ENCODE measurements at places on chromosomes 2 and 18.

DNA sequence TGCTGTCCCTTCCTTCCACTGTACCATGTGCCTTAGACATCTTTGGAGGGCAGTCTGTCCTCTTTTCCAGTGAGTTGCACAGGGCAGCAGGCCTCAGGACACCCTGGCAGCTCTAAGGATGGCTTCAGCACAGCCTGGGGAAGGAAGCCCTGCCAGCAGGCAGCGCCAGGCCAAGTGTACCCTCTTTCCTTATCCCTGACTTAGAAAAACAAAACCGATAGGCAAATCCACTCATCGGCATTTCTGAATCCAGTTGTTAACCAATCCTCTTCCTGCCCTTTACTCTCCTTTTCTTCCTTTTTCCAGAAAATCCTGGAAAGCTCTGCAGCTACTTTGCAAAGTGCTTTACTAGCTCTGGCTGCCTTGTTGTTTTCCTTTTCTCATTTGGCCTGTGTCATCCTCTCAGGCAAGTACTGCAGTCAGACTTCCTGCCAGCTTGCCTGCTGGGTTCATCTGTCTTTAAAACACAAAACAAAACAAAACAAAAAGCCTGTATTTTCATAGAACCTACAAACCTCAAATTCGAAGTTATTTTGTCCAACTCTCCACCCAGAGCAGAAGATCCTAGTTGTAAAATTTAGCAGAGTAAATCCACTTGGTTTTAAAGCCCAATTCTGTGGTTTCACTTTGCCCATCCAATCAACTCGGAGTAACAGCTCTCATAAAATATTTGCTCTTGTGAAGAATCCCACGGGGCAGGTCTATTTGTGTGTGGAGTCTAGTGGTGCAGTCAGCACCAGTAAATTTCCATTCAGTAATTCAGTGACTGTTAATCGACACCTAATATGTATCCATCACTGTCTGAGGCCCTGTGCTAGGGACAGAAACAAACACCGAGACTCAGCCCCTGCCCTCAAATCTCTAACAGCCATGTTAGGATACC lies 45.2 kb downstream of the PCBP1 start:
- no peak for DNase-seq

- no peak for DNase-seq
These were observed 85.6 kb downstream of the EHD3 start for GRCh38 chr2:31319406-31320175.

DNA sequence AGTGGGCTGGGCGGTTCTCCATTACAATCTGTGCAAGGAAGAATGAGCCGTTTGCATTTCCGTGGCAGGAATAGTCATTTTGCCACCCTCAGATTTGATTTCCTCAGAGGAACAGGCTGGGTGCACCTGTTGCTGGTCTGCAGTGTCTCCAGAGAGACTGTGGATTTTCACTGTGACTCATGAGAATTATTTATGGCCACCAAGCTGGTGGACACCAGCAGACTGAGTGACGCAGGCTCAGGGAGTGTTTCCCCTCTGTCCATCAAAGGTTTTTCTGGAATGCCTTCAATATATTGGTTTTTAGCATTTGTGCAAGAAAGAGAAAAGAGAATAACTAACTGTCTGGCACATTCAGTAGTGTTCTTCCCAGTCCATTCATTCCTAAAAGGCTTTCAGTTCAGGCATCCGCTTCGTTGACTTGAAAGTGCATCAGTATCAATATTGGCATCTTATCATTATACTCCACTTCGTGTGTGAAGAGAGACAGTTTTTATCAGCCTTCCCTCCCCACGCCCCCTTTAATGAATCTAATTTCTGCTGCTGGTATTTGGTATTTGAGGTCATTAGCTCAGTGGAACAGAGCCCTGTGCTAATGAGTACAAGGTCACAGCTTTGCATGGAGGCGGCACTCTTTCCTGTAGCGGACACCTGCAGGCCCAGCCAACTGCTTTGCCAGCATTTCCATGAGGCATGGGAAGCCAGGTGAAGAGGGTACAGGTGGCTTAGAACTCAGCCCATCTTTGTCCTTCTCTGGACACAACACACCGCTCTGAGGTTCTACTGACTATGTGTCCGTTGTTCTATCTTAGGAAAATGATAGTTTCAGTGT lies 39.9 kb downstream of the PRKCE start:
- DNase-seq = no peak

- no peak for DNase-seq
These were observed 34.6 kb downstream of the LOXHD1 start for GRCh38 chr18:46622451-46622850.

GRCh38 chr2:226552571-226553285 lies 246.9 kb downstream of the IRS1 start:
- no peak for DNase-seq
